HepG2 (cell line): ENCODE measurements at places on chromosomes 12 and 14. TPM values are rescaled to one million over a fixed set of nuclear protein-coding genes. Genes with fewer than 3 reads are reported as not detected.

Gene JAG2
- total RNA-seq = 0.04 TPM in 1 of 2 replicates, not detected in the other

DNA sequence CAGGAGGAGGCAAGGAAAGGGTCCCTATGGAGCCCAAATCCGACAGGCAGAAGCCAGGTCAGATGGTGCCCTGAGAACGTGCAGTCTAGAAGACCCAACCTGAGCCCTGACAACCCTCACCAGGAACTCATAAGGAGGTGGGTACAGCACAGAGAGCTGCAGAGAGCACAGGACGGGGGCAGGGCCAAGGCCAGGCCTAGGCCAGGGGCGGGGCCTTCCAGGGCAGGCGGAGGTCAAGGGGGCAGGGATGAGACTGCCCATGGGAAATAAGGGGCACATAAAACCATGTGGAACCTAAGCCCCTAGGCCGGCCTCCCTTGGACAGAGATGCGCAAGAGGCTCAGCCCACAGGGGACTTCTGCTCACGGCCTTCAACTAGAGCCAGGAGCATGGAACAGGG is 45.1 kb downstream of the SSH1 start:
- DNase-seq = no peak

DNA sequence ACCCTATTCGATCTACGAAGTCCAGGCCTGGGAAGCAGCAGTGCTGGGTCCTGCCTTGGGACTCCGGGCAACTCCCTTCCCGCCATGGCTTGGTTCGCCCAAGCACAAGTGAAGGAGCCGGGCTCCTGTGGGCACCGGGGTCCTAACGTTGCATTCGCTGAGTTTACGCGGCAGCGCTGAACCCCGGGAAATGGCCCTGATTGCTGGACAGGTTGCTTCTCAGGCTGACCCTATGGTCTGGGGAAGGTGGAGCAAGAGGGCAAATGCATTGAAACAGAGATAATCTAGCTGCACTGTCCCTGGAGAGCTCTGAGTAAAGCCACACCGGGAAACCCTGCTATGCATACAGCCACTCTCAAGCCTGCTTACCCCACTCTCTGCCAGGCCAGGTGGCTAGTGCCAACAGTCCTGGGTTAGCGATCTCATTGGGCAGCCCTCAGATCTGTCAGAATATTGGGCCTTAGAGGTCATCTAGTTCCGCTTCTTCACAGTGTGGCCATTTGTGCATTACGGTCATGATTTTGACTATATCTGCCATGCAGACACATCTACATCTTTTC is 11.3 kb downstream of the SYNE3 start:
- no peak for DNase-seq

Gene SERPINA1
- total RNA-seq = 2,013 and 3,266 TPM in 2 replicates

Gene PTPRQ
- total RNA-seq = not detected in 2 replicates

Gene RIN3
- total RNA-seq = 2.3 and 2.9 TPM in 2 replicates

- DNase-seq = no peak
Measured at GRCh38 chr12:125187780-125188741, 122.8 kb downstream of the AACS start.

- peak; percentile 15 for DNase-seq
Measured at GRCh38 chr12:52692254-52692653, 11.1 kb downstream of the KRT77 start.

GRCh38 chr14:104749111-104749649 is 3.8 kb upstream of the SIVA1 start:
- peak; percentile 88 for DNase-seq

GRCh38 chr14:104975481-104976197 is 2.5 kb downstream of the AHNAK2 start:
- DNase-seq = no peak

- no peak for DNase-seq
Measured at GRCh38 chr12:4039931-4040330, 166.7 kb upstream of the PARP11 start.

Gene SIX6
- not detected in 2 replicates for total RNA-seq

DNA sequence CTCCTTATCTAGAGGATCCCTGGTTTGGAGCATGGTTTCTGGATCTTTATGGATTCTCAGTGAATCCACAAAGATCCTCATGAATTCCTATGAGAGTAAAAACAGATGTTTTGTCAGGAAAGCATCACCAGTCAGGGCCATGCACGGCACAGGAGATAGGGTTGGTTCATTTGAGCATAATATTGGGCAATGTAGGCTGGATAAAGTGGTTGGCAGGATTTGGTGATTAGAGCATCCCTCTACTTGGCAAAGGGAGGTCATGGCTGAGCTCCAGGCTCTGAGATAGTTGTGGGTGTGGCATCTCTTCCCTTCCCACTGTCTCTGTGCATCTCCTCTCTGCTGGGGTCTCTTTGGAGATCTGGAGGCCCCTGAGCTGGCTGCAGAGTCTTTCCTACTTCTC is 149.8 kb downstream of the DACT1 start:
- no peak for DNase-seq

DNA sequence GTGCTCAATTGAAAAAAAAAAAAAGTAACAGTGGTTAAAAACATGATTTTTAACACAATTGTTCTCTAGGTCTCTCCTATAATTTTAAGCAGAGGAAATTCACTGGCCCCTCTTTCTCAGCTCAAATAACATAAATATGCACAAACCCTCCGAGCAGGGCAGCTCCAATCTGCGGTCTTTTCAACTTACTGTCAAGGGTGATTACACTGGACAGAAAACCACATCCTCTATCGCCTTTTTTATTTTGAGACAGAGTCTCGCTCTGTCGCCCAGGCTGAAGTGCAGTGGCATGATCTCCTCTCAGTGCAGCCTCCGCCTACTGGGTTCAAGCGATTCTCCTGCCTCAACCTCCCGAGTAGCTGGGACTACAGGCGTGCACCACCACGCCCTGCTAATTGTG is 16.5 kb upstream of the GABARAPL1 start:
- no peak for DNase-seq

Gene ZNF84
- 21.2 and 21.8 TPM in 2 replicates for total RNA-seq

DNA sequence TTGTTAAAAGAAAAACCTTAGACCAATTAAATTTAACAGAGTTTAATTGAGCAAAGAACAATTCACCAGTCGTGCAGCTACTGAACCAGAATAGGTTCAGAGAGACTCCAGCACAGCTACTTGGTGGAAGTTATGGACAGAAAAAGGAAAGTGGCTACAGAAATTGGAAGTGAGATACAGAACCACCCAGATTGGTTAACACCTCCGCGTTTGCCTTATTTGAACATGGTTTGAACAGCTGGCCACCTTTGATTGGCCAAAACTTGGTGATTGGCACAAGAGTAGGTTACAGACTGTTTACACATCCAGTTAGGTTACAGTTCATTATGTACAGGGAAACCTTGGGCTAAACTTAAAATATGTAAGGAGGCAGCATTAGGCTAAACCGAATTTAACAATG is 54.9 kb downstream of the SRGAP1 start:
- DNase-seq = no peak

Gene ABCC9
- not detected in 2 replicates for total RNA-seq
